Smooth muscle cell of the umbilical artery (primary cell): ENCODE measurements at places on chromosomes 5 and 9. TPM values are rescaled to one million over a fixed set of nuclear protein-coding genes. Genes with fewer than 3 reads are reported as not detected.

MCCC2 gene
- 20.2 and 22.1 TPM in 2 replicates for total RNA-seq

SLC25A2 gene
- total RNA-seq: 0.28 and 0.30 TPM in 2 replicates

LHX2 gene
- not detected in 2 replicates for total RNA-seq

TNFSF15 gene
- total RNA-seq: 0.32 and 3.0 TPM in 2 replicates

BSPRY gene
- not detected in 2 replicates for total RNA-seq

PROB1 gene
- total RNA-seq: 0.59 and 0.78 TPM in 2 replicates

DRD1 gene
- under 0.01 TPM in 1 of 2 replicates, not detected in the other for total RNA-seq

SPINK13 gene
- total RNA-seq: not detected in 2 replicates

ECSCR gene
- total RNA-seq: 0.30 and 0.74 TPM in 2 replicates

DNAH5 gene
- total RNA-seq: 0.89 and 1.1 TPM in 2 replicates

TOR4A gene
- 19.0 and 33.5 TPM in 2 replicates for total RNA-seq

GMCL2 gene
- total RNA-seq: not detected in 2 replicates

CRHBP gene
- not detected in 2 replicates for total RNA-seq

SPRY4 gene
- total RNA-seq: 11.3 TPM in 2 replicates

EIF4EBP3 gene
- 0.28 TPM in 1 of 2 replicates, not detected in the other for total RNA-seq

OR1Q1 gene
- not detected in 2 replicates for total RNA-seq

QRFP gene
- total RNA-seq: not detected in 2 replicates

UBE2QL1 gene
- total RNA-seq: under 0.01 TPM in 1 of 2 replicates, not detected in the other

FRMD3 gene
- total RNA-seq: 0.32 and 0.89 TPM in 2 replicates

TMEM174 gene
- total RNA-seq: not detected in 2 replicates

TOR2A gene
- total RNA-seq: 1.8 and 4.1 TPM in 2 replicates

NACC2 gene
- total RNA-seq: 32.4 and 50.5 TPM in 2 replicates
